H9 (cell line): ENCODE measurements at places on chromosomes 1 and 21.

DNA sequence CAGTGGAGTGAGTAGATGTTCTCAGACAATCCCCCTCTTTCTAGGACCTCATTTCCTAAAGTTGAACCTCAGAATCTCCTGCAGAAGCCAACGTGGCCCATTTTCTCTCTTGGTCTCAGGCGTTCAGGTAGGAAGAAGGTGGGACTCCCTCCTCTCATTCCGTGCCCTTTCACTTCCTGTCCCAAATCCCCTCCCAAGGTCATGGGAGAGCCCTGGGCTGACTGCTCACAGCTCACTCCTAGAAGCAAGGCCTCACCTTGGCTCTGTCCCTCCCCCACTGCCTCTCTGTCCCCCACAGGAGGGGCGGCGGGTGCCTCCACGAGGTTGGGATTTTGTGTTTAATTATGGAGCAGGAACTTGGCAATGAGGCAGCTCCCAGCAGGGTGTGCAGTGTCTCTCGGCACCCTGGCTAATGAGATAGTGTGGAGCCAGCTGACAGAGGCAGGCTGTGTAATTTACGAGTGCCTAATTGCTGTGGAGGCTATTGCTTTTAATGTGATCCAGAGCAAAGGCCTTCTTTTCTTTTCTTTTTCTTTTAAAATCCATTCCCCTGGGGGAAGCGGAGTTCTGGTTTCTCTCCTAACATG, 9.1 kb upstream of the CDK18 start:
- no peak for DNase-seq

GRCh38 chr1:156662005-156662799, 15.0 kb downstream of the NES start:
- no peak for DNase-seq

- DNase-seq, result no peak
Measured at GRCh38 chr1:100485855-100486258, 52.1 kb upstream of the GPR88 start.

GRCh38 chr1:211329764-211330201, 3.1 kb downstream of the TRAF5 start:
- no peak for DNase-seq

GRCh38 chr1:116377541-116378529, 4.8 kb downstream of the ATP1A1 start:
- no peak for DNase-seq

- DNase-seq, result peak; percentile 44
Measured at GRCh38 chr1:228804640-228805413, 69.5 kb downstream of the RHOU start.

GRCh38 chr1:50681931-50682330, 258.7 kb upstream of the DMRTA2 start:
- DNase-seq, result no peak

DNA sequence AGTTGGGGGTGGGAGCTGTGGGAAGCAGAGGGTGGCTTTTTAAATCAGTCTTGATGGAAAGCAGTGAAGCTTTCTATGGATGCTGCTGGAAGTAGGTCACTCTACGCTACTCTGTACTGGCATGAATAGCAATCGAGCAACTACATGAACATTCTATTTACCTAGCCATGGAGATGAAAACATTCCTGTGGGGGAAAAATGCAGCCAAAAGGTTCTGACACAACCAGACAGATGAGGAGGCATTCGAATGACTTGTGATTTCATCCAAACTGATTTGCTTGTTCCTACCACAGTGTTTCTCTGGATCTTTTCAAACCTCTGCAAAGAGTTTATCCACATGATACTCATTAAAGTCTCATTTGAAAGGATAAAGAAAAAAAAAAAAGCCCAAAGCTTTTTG, 95.0 kb downstream of the ASTN1 start:
- DNase-seq, result no peak

DNA sequence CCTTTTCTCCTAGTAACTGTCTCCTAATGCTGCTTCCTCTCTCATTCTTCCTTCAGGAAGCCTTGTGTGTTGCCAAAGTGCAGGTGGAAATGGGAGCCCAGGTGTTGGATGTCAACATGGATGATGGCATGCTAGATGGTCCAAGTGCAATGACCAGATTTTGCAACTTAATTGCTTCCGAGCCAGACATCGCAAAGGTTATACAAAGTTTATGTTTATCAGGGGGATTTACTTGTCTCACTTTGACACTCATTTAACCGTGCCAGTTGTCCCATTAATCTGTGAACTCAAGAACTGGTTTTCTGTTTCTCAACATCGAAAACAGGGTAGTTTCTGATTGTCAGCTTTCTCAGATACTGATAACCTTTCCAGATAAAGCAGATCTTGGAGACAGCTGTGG, 40.4 kb downstream of the MTR start:
- no peak for DNase-seq

GRCh38 chr1:158930504-158930903, 848 bp upstream of the PYHIN1 start:
- no peak for DNase-seq

GRCh38 chr1:19704247-19705113, 39.8 kb downstream of the HTR6 start:
- peak; percentile 92 for DNase-seq

DNA sequence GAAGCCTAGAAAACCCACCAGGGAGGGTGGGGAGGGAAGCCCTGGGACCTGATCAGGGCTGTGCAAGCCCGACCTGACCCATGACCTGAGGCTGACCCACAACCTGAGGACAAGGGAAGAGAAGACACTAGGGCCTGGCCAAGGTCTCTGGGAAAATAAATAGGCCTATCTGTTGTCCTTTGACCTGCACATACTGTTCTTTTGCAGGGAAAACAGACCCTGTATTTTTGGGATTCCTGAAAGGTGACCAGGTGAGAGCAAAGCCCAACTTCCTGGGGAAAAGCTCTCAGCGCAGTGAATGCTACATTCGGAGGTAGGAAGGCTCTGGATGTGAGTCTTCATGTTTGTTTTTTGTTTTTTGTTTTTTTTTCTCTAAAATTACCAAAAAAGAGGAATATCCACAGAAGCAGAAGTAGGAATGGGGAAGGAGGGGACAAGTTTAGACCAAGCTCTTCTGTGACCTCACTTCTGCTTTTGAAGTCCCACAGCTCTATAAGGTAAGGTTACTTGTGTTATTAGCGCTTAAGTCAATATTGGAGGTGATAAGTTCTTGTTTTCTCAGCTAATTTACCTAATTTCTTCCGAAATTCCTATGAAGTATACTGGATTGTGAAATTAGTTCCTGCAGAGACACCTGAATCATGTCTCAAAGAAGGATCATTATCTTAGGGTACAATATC, 26.2 kb upstream of the LYST start:
- no peak for DNase-seq

GRCh38 chr1:195462646-195463045, 1145.6 kb downstream of the KCNT2 start:
- DNase-seq, result no peak

DNA sequence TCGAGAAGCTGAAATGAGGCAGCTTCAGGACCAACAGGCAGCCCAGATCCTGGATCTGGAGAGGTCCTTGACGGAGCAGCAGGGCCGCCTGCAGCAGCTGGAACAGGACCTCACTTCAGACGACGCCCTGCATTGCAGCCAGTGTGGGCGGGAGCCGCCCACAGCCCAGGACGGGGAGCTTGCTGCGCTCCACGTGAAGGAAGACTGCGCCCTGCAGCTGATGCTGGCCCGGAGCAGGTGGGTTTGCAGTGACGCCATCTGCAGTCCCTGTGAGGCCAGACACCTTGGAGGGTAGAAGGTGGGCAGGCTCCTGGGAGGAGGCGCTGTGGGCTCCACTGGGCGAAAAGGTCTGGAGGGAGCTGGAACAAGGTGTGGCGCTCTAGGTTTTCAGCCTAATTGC, 39.7 kb downstream of the PCNT start:
- DNase-seq, result peak; percentile 43

DNA sequence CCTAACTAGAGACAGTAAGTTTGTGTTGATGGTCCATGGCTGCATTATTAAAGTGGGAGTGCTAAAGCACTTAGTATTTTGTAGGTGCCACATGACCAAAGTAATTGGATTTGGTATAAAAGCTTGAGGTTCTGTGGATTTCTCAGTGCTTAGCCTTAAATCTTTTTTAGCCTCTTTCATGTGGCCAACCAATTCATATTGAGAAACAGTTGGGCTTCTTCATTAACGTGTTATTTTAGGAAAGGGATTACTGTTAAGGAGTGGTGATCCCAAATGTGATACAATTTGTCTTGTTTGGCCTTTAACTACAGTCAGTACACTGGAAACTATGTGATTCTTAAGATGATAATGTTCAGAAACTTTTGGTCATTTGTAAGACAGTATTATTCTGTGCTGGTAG, 25.5 kb downstream of the MAN1A2 start:
- DNase-seq, result no peak

DNA sequence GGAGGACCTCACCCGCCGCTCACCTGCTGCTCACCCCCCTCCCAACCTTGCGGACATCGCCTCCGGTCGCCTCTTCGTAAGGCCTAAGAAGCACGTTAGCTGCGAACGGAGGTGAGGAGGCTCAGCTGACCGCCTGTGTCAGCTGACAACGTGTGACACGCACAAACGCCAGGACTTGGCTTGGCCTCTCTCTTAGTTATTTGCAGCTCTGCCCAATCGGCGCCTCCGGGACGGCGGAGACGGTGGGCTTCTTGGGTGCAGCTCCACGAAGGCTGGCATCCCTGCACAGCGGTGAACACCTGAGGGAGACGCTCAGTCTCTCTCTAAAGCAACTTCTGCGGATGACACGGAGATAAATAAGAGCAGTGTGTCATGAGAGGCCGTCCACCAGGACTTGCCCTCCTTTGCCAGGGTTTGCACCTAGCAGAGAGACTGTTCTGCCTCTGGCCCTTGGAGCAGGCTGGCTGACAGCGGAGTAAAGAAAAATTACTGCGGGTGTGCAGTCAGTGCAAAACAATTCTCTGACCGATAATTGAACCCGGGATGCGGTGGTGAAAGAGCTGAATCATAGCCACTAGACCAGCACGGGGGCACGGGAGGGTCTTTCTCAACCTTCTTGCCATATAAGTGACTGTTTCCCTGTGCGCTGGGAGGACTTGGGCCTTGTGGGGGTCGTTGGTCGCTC, 318.9 kb downstream of the FAM72C start:
- DNase-seq, result no peak

DNA sequence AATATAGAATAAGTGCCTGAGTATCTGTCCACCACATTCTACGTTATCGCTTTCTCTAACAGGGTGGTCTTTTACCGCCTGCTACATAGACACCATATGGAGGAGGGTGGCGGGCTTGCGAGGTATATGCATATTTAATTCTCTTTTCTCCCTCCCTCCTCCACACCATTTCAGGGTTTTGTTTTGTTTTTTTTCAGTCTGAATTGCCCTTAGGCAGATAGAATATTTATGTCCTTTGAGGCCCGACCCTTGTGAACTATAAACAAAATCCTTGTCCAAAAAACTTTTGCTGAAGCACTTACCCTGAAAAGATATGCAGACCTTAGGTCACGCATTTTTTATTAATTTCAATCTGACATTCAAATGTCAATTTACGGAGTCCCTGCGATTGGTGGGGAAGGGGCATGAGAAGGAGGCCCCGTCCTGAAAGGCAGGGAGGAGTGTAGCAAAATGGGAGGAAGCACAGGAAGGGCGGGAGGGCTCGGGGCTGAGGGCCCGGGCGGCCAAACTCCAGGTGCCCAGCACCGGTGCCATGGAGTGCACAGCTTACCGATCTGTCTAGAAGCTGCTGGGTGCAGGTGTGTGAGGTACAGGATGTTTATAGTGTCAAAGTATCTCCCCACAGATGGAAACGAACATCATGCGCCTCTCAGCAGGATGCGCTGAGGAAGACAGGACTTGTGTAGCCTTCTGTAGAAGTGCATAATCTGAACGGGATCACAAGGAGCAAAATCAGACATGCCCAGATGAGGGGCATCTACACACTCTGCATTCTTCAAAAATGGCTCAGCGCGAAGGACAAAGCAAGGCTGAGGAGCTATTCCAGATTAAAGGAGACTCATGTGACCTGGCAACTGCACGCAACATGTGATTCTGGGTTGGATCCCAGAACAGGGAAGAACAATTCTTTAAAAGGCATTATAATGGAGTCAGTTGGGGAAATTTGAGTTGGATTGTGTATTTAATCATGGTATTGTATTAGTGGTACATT, 68.8 kb upstream of the LYST start:
- DNase-seq, result no peak

DNA sequence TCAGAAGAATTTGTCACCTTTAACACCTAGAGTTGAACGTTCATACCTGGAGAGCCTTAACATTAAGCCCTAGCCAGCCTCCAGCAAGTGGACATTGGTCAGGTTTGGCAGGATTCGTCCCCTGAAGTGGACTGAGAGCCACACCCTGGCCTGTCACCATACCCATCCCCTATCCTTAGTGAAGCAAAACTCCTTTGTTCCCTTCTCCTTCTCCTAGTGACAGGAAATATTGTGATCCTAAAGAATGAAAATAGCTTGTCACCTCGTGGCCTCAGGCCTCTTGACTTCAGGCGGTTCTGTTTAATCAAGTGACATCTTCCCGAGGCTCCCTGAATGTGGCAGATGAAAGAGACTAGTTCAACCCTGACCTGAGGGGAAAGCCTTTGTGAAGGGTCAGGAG, 52.3 kb downstream of the UBE4B start:
- DNase-seq, result no peak

DNA sequence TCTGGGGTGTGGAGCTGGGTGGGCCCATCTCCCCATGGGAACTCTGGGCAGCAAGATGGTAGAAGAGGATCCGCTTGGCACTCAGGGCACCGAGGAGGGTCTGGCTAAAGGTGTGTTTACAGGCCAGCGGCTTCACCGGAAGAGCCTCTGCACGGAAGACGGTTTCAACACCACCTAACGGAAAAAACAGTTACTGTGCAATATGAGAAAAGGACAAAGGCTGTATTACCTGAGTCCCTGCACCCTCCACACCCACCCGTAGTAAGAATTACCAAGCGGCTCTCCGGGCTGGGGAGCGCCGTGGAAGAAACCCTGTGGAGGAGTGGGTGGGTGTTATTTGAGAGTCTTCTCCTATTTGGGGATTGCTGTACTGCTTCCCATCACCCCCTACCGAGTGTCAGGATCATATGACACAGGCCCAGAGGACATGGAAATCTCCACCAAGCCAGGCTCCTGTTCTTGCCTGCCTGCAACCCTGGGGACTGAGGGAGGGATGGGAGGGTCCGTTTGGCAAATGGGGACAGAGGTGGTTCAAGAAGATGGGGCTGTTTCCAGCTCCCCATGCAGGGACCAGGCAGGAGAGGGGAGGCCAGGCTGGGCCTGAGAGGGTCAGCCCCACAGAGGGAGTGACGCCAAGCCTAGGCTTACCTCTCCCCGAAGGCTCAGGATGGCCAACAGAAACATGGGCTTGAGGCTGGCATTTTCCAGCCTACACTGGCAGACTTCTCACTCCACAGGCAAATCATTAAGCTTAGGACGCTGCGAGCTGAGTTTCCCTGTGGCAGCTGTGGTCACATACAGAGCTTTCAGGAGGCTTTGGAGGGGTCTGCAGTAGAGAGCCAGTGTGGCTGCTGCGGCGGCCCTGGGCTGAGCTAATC, 203.5 kb upstream of the TMEM51 start:
- no peak for DNase-seq

- no peak for DNase-seq
Measured at GRCh38 chr1:232667778-232668165, 37.8 kb upstream of the SIPA1L2 start.
